GOT3 (cell line): ENCODE measurements at places on chromosomes 6 and 20.

- no peak for DNase-seq
These were observed 54.0 kb downstream of the STK4 start for GRCh38 chr20:45020236-45020886.

DNA sequence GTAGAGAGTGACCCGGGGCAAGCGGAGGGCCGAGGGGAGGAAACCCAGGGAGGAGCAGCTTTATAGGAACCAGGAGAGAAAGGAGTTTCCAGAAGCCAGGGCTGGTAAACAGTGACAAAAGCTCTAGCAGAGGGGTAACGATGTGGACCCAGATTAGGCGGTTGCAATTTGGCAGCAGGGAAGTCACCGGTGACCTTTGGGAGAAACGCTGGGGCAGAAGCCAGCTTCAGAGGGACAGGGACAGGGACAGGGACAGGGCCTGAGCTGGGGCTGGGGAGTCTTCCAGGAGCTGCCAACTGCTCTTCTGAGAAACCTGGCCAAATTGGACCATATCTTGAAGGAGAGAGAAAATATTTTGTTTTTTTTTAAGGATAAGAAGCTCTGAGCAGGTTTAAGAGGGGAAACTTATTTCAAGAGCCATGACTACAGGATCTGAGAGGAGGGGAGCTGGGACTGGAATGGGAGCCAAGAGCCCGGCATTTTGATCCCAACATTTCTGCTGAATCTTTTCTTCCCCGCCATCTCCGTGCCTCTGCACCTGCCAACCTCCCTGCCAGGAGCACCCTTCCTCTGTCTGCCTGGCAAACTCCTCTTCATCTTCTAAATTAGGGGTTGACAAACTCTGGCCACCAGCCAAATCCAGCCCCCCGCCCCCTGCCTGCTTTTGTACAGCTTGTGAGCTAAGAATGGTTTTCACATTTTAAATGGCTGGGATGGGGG lies 22.6 kb upstream of the PREX1 start:
- no peak for DNase-seq

DNA sequence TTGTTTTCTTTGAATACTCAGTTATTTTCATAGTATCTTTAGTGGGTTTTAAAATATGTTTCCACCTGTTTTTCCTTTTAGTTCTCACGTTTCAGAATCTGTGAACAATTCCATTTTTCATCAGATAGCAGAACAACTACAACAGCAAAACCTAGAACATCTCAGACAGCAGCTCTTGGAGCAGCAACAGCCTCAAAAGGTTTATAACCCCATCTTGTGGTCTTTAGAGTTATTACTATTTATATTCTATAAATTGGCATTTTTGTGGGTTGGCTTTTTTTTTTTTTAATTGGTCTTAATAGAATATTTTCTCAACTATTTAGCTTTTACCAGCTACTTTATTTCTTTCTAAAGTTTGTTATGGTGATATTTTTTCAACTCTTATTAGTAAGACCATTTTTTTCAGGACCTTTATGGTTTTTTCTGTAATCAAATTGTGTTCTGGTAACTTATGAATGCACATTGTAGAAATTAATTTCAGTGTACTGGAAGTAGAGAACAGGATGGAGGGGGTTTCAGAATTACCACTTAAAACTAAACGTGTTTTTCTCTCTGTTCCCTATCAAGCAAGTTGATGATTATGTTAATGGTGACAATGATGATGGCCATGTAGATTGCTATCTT lies 72.2 kb downstream of the SCAF8 start:
- DNase-seq, result no peak

DNA sequence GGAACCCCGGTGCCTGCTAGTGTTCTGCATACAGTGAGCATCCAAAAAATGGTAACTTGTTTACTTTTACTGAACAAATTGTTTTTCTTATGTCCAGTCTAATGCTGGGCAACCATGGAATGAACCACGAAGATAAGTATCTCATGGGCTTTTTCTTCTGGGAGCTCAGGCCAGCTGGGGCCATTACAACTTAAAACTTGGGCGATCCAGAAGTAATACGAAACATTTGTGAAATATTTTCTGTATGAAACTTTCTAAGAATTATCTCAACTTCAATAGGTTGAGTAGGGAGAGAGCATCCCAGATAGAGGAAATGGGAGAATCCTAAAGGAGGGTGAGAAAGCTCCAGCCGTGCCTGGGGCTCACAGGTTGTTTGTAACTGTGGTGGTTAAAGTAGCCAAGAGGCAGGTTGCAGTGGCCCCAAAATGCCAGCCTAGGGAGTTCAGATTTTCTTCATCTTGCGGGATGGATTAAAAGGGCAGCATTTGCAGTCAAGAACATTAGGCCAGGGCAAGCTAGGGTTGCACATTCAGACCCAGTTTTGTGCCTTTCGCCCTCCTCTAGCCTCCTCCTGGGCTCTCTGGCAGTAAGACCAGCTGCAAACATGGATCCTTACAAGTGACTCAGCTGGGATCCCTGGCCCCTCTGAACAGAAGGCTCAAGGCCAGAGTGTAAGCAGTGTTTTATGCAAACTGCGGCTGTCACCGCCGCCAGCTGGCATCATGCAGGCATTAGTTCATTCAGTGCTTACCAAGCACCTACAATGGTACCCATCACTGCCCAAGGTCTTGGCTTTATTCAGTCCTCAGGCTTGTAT lies 41.5 kb downstream of the ELMO2 start:
- DNase-seq, result no peak

DNA sequence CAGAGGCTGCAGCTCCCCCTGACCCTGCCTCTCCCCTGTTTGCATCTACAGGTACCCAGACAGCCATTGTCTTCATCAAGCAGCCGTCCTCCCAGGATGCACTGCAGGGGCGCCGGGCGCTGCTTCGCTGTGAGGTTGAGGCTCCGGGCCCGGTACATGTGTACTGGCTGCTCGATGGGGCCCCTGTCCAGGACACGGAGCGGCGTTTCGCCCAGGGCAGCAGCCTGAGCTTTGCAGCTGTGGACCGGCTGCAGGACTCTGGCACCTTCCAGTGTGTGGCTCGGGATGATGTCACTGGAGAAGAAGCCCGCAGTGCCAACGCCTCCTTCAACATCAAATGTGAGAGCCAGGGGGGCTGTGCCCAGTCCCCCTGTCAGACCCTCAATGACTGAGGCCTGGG lies 42.1 kb upstream of the SRF start:
- no peak for DNase-seq

DNA sequence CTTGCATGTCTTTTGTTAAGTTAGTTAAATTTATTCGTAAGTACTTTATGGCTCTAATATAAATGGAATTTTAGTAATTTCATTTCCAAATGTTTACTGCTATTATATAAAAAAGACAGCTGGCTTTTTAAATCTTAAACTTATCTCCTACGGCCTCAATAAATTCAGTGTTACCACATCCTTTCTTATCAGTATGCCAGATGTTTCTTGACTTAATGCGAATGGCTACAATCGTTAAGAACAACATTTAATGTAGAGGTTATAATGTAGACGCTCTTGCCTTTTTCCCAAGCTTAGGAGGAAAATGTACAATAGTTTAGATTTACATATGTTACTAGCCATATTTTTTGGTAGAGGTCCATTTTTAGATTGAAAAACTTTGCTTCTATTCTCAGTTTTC lies 659.4 kb downstream of the TENT5A start:
- DNase-seq, result no peak

- DNase-seq, result no peak
These were observed 5.9 kb downstream of the OSTM1 start for GRCh38 chr6:108068618-108069017.

DNA sequence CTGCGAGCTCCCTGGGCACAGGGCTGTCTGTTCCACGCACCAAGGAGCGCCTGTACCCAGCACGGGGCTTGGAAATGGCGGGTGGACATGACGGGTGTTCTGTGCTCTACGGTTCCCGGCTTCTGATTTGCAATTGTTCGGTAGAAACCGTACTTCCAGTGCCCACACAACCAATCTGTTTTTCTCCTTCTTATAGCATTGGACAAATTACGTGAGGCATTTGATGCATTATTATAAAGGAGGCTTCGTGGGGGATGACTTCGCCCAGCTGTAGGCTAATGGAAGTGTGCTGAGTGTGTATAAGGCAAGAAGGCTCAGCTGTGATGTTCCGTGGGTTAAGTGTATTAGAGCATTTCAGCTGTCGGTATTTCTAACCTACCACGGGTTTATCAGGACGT lies 9.8 kb upstream of the RPS21 start:
- DNase-seq, result no peak

GRCh38 chr6:90500458-90500857 lies 86.4 kb downstream of the MAP3K7 start:
- no peak for DNase-seq

DNA sequence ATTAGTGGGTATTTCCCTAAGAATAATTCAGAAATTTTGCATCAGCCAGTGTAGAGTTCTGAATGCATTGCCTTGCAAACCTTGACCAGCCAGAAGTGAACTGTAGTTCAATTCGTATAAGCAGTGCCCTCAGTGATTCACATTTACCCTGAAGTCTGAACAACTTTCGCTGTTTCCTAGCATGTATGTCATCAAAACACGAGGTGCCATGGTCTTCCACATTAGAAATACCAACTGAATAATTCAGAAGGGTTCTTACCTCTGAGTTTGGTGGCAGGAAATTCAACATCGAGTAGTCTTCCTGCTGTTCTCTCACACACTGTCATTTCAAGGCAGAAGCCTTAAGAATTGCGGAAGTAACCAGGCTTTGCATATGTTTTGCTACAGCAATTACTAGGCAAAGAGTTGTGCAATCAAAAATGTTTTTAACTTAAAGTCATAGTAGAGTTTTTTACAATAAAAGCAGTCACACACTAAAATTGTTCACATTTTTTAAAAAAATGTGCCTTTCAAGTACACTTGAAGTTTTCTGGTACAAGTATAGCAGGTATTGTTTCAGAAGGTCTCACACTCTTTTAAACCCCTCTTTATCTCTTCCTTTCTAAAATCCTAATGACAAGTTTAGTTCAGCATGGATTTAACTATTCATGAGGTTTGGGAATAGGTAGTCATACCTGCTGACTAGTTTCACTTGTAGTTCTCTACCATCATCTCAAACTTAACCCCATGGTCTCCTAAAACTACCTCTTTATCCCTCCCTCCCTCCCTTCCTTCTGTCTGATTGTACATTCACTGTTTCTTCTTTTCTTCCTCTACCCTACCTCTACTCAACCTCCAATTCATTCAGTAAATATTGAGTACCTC lies 118.3 kb downstream of the STXBP5 start:
- no peak for DNase-seq

- DNase-seq, result no peak
These were observed 17.8 kb downstream of the GRM4 start for GRCh38 chr6:34128045-34128444.

GRCh38 chr6:12522347-12522746 lies 194.2 kb upstream of the PHACTR1 start:
- DNase-seq, result no peak

DNA sequence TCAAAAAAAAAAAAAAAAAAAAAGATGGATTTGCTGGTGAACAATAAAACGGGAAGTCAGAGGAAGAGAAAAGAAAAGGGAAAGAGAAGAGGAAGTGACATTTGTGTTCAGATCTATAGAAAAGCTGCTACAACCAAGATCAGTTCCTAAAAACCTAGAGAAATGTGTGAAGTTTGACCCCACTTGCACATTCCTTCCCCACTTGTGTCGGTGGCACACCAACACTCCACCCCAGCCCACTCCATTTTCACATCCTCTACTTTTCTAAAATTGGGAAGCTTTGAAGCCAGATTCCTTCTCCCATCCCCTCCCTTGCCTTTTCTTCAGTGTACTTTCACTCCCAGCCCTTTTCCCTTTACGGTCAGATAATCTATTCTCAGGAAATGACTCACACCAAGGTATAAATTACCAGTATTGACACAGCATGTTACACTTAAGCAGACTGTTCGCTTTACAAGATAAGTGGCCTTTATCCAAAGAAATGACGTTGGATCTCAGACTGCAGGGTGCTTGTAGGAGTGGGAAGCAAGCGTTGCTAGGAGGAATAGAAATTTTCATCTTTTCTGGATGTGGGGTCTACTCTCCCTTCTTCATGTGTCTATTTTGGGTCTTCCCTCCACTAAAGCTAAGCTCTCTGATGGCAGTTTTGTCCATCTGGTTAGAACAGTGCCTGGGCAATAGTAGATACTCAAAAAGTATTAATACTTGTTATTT lies 92.5 kb upstream of the ADGRF1 start:
- no peak for DNase-seq

- no peak for DNase-seq
These were observed 40.2 kb downstream of the HNF4A start for GRCh38 chr20:44395461-44396340.

- no peak for DNase-seq
These were observed 6.1 kb upstream of the ZNFX1 start for GRCh38 chr20:49283703-49284625.

GRCh38 chr6:3431994-3432393 lies 24.9 kb downstream of the SLC22A23 start:
- no peak for DNase-seq

DNA sequence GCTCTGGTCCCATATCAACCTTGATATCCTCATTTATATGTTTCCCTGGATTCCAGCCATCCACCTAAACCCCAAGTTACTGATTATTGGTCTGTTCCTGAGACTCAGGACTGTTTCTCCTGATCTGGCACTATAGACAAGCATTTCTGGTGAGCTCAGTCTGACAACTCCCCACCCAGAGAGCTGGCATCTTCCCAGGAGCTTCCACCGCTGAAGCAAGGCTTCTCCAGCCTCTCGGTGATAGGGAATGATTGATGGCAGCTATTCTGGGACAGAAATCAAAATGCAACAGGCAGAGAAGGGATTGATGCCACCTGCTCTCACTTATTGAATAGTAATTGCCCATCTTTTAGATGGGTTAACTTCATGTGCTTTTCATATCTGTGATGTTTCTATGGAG lies 169.7 kb upstream of the GGTLC1 start:
- no peak for DNase-seq

- DNase-seq, result peak; percentile 11
These were observed 27.1 kb downstream of the CD83 start for GRCh38 chr6:14144678-14145113.

DNA sequence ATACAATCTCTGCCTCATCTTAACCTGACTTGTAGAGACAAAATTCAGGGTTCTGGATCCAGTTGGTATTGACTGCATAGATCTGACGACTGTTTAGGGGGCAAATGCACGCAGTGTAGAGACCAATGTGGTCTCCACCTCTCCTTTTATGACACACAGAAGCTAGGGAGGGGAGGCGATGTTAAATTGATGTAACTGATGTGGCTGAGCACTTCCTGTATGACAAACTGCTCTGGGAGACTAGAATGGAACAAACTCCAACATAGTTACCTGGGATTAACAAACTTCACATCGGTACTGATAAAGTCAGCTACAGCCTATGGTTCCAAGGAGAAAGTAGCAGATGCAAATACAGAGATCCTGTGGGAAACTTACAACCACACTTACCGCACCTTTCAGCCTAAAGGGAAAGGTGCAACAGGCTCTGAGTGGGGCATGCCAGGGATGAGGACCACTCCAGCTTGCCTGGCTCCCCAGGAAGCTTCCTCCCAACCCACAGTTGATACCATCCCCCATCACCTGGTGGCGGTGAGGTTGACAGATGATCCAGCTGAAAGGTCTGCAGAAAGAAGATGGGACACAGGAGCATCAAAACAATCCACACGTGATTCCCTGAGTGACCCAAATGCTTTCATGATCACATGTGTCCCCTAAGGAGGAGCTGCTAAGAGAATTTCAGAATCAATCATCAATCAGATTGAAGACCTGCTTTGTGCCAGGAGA lies 60.6 kb upstream of the MRPS10 start:
- DNase-seq, result no peak
